KG1 (cell line): ENCODE measurements at places on chromosomes 4 and X.

DNA sequence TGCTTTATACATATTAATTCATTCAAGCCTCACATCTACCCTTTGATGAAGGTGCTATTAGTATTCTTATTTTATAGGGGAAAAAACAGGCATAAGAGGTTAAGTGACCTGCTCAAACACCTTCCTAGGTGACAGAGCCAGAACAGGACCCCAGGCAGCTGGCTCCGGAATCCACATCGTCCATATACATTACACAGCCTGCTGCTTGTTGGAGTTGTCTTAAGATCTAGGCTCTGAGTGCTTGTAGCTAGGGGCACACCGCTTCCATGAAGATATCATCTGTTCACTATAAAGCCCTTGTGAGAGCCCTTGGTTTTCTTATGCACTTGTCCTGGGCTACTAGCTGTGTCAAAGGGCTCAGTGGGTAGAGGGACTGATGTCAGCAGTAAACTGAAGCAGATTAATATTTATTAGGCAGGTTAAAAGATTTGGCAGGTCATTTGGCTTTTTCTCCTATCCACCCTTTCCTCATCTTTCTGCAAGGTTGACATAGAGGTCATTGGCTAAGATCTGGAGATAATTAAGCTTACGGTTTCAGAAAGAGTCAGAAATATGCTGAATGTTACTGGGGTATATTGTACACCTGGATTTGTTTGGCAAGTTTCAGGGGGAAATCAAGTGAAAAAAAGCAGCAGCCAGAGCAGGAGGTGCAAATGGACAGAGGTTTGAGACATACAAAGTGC is 195.4 kb downstream of the SOWAHB start:
- no peak for DNase-seq

DNA sequence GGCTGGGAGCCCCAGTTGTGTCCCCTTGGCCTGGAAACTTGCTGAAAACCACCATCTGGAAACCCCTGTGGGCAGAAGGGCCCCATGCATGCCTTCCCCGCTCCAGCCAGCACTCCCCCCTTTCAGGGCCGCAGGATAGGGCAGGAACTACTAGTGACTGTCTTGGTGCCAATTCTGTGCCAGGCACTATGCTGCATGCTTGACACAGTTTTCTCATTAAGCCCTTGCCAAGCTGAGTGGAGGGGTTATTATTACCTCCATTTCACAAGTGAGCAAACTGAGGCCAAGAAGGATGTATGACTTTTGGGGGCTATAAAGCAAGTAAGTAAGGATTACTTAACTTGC is 73.6 kb upstream of the PJA1 start:
- no peak for DNase-seq

DNA sequence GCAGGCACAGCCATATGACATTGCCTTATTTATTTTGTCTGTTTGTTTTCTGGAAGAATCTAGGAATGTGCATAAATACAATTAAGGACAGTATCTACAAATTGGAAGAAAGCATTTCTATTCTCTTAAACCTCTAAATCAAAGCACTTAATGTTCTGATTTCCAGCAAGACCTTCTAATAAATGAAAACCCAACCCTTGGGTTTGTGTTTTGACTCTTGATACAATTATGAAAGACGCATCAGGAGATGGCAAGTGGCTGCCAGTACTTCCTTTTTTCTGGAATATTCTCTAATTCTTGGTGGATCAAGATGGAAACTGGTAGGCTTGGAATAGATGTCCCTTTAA is 437 bp upstream of the CPE start:
- DNase-seq, result no peak

- DNase-seq, result no peak
Observed at GRCh38 chr4:40389986-40390385, 54.9 kb downstream of the CHRNA9 start.

- DNase-seq, result no peak
Observed at GRCh38 chrX:74419864-74420195, 1.5 kb upstream of the SLC16A2 start.

- DNase-seq, result no peak
Observed at GRCh38 chrX:67622053-67622585, 78.3 kb downstream of the AR start.
